ENCODE measurements at places on chromosomes 12 and 14.
A peak's percentile ranks its signal among the peaks of the same experiment; 100 is the strongest.

- H3K36me3 ChIP-seq: no peaks in the 10 kb centered on the region
- H3K27me3 ChIP-seq: no peaks in the 10 kb centered on the region
- peaks cover 78% of the 10 kb centered on the region for H3K4me1 ChIP-seq
- H3K27ac ChIP-seq: no peak overlapping the region
- no peak overlapping the region for H3K4me3 ChIP-seq
These were observed 4.5 kb downstream of the ZBTB1 start for GRCh38 chr14:64509036-64509435.

- no peak overlapping the region for H3K27ac ChIP-seq
- no peaks in the 10 kb centered on the region for H3K4me1 ChIP-seq
- H3K27me3 ChIP-seq: no peaks in the 10 kb centered on the region
- H3K4me3 ChIP-seq: no peak overlapping the region
- H3K36me3 ChIP-seq: no peaks in the 10 kb centered on the region
These were observed 553.6 kb upstream of the ATP2B1 start for GRCh38 chr12:90262251-90262650.

GRCh38 chr12:108079721-108080120 is 49.4 kb upstream of the WSCD2 start:
- H3K36me3 ChIP-seq: no peaks in the 10 kb centered on the region
- no peaks in the 10 kb centered on the region for H3K4me1 ChIP-seq
- H3K4me3 ChIP-seq: no peak overlapping the region
- no peak for DNase-seq

DNA sequence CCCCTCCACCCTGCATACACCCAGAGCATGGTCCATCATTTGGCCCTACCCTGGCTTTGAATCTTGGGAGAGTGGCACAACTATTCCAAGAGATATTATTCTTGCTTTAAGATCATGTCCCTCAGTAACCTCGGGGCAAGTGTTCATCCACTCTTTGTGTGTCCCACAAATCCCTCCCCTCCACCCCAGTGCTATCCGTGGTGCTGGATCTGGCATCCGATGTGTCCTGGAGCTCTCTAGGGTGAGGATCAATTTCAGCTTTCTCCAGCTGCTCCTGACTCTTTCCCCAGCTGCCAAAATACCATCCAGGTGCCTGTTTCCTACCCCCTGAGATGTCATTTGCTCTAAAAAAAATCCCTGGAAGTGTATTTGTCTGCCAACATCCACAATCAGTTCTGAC is 64.8 kb upstream of the CMKLR1 start:
- no peaks in the 10 kb centered on the region for H3K36me3 ChIP-seq
- no peaks in the 10 kb centered on the region for H3K27me3 ChIP-seq
- H3K4me1 ChIP-seq: no peaks in the 10 kb centered on the region
- no peak overlapping the region for H3K27ac ChIP-seq
- DNase-seq: no peak

- no peaks in the 10 kb centered on the region for H3K4me1 ChIP-seq
- no peak overlapping the region for H3K4me3 ChIP-seq
- H3K27me3 ChIP-seq: no peaks in the 10 kb centered on the region
- H3K36me3 ChIP-seq: no peaks in the 10 kb centered on the region
- DNase-seq: no peak
These were observed 558.3 kb downstream of the GALC start for GRCh38 chr14:87434680-87435079.

- no peaks in the 10 kb centered on the region for H3K4me1 ChIP-seq
- no peak overlapping the region for H3K27ac ChIP-seq
- H3K27me3 ChIP-seq: no peaks in the 10 kb centered on the region
- no peaks in the 10 kb centered on the region for H3K36me3 ChIP-seq
These were observed 10.4 kb downstream of the GTSF1 start for GRCh38 chr12:54463034-54463433.

DNA sequence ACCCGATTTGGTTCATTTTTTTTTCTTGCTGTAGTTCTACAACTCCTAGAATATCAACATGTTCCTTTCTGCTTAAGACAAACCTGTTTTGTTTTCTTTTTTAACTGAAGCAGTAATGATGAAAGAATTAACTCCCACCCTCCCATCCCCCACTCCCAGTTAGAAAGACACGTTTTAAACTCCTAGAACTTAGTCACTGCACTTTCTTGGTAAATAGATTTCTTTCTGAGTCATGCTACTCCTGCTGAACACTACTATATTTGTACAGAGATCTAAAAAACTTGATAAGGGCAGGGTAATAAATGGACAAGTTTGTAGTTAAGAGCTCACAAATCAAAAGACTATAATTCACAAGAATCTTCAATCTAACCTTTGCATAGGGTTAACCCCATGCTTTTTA is 118.9 kb upstream of the PTPRB start:
- H3K27ac ChIP-seq: no peak overlapping the region
- no peaks in the 10 kb centered on the region for H3K4me1 ChIP-seq
- no peaks in the 10 kb centered on the region for H3K36me3 ChIP-seq
- no peak for DNase-seq
- H3K27me3 ChIP-seq: no peaks in the 10 kb centered on the region

DNA sequence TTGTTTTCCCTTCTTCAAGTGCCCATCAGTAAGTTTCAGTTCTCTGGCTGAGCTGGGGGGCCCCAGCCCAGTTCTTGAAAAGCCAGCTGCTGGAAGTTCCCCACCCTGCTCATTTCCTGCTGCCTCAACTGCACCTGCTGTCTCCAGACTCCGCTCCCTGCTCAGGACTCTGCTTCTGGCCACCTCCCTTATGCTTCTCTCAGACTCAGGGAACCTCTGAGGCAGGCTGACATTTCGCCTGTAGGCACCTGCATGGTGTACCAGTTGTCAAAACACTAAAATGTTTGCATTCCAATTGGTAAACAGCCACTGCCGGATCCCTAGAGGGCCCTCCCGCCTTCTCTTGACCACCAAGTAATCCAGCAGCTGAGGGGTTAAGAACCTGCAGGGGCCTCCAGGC is 136.5 kb upstream of the VRK1 start:
- no peak overlapping the region for H3K4me3 ChIP-seq
- H3K4me1 ChIP-seq: no peaks in the 10 kb centered on the region
- no peak for DNase-seq

- no peak for DNase-seq
- peak overlapping the region; percentile 68 for H3K27ac ChIP-seq
- no peaks in the 10 kb centered on the region for H3K36me3 ChIP-seq
- peaks cover 36% of the 10 kb centered on the region for H3K4me1 ChIP-seq
- H3K4me3 ChIP-seq: peak overlapping the region; percentile 68
These were observed 18.9 kb upstream of the ANKRD33 start for GRCh38 chr12:51868821-51869495.

DNA sequence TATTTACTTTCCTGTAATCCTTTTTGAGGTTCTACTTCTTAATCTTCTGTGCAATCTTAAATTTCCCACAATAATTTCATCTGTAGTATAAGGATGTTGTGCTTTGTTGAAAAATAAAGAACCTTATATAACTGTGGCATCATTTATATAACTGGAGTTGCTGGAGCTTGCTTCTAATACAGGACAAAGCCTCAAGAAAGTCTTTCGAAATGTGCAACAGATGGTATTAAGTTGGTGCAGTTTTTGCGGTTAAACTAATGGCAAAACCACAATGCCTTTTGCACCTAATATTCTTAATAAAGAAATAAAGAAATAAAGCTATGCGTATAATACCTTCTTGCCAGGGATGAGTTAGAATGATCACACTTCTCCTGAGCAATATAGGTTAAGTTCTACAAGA is 180.0 kb downstream of the KITLG start:
- no peaks in the 10 kb centered on the region for H3K36me3 ChIP-seq
- no peak overlapping the region for H3K4me3 ChIP-seq
- no peak overlapping the region for H3K27ac ChIP-seq
- H3K27me3 ChIP-seq: no peaks in the 10 kb centered on the region

DNA sequence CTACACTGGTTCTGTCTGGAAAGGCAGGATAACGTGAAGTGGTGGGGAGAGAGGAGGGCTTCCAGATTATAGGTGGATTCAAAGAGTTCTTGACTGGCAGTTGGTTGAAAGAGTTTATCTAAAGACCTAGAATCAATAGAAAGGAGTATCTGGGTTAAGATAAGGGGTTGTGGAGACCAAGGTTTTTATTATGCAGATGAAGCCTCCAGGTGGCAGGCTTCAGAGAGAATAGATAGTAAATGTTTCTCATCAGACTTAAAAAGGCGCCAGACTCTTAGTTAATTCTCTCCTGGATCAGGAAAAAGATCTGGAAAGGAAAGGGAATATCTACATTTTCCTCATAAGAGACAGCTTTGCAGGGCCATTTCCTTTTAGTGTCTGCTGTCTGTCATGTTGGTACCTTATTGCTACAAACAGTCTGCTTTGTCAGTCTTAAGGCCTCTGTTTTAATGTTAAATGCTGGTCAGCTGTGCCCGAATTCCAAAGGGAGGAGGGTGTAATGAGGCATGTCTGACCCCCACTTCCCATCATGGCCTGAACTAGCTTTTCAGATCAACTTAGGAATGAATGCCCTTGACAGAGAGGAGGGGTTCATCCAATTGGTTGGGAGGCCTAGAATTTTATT is 401.3 kb downstream of the FUT8 start:
- no peaks in the 10 kb centered on the region for H3K36me3 ChIP-seq
- no peaks in the 10 kb centered on the region for H3K27me3 ChIP-seq
- DNase-seq: no peak
- no peak overlapping the region for H3K27ac ChIP-seq
- H3K4me3 ChIP-seq: no peak overlapping the region
- H3K4me1 ChIP-seq: no peaks in the 10 kb centered on the region

DNA sequence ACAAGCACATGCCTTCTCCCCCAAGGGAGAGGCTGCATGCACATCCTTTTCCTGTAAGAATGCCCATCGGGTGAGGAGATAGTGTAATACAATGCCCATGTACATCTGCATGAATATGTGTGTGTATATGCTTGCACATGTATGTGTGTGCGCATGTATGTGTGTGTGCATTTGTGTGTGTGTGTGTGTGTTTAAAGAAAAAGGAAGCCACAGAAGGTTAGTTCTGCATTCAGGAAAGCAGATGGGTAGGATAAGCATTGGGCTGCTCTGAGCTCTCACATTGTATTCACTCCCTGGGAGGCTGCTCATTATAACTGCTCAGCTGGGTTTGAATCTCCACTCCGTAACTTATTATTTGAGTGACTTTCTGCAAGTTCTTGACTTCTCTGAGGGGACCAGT is 74.3 kb downstream of the GALNT8 start:
- H3K4me3 ChIP-seq: no peak overlapping the region
- no peak for DNase-seq
- H3K27ac ChIP-seq: no peak overlapping the region
- no peaks in the 10 kb centered on the region for H3K36me3 ChIP-seq
- H3K4me1 ChIP-seq: no peaks in the 10 kb centered on the region
- H3K27me3 ChIP-seq: no peaks in the 10 kb centered on the region

DNA sequence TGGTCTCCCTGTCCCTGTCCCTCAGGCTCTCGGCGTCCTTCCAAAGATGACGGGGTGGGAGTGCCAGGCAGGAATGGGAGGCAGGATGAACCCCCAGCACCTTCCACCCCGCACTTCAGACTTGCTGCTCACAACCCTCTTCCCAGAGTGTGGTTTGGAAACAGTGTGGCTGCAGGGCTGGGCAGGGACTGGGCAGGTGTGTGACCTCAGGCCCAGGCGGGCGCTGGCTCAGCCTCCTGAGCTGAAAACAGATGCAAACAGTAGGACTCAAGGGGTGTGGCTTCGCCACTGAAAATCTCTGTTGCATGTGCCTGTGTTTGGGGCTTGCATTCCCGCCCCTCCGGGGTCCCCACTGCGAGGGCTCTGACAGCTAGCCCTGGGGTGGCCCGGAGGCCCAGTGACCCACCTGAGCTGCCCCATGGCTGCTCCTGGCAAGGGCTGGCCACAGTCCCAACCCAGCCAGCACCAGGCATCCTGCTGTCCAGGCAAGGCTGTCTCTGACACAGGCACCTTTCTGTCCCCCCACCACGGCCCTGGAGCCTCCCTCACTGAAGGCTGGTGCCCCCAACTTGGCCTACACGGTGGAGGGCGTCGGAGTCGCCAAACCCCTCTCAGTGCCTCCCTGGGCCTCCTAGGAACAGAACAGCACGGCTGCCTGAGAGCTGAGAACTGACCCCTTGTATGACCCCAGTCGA is 46.1 kb downstream of the BEGAIN start:
- peaks cover 3% of the 10 kb centered on the region for H3K4me1 ChIP-seq
- no peak for DNase-seq
- no peak overlapping the region for H3K27ac ChIP-seq
- no peaks in the 10 kb centered on the region for H3K27me3 ChIP-seq
- H3K4me3 ChIP-seq: no peak overlapping the region

GRCh38 chr12:120229071-120229486 is 28.2 kb upstream of the RPLP0 start:
- H3K36me3 ChIP-seq: no peaks in the 10 kb centered on the region
- no peak for DNase-seq
- H3K27ac ChIP-seq: peak overlapping the region; percentile 85

- H3K27me3 ChIP-seq: no peaks in the 10 kb centered on the region
- DNase-seq: no peak
- H3K27ac ChIP-seq: peak overlapping the region; percentile 40
These were observed 319 bp downstream of the GALNT6 start for GRCh38 chr12:51390891-51391282.

GRCh38 chr12:5000204-5000603 is 43.5 kb upstream of the KCNA5 start:
- no peak overlapping the region for H3K4me3 ChIP-seq
- DNase-seq: no peak

GRCh38 chr14:33993246-33993645 is 42.4 kb upstream of the EGLN3 start:
- H3K36me3 ChIP-seq: no peaks in the 10 kb centered on the region
- no peak overlapping the region for H3K27ac ChIP-seq
- no peak for DNase-seq
- no peaks in the 10 kb centered on the region for H3K27me3 ChIP-seq
- no peak overlapping the region for H3K4me3 ChIP-seq

DNA sequence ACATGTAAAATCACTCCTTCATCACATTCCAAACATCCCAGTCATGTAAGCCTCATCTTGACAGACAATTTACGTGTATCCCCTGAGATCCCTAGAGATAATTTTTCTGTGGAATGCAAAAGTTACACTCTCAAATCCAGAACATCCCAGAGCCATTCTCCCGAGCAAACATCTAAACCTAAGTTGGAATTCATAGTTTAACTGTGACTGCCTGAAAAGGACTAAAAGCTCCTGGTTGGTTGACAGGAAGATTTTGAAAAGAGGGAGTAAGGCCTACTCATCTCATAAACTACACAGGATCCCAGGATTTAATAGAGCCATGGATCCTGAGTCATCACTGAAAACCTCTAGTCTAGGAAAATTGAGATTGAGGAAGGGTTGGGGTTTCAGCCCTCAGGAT is 123.6 kb downstream of the SCN8A start:
- H3K27ac ChIP-seq: no peak overlapping the region
- DNase-seq: no peak
- no peaks in the 10 kb centered on the region for H3K4me1 ChIP-seq
- no peaks in the 10 kb centered on the region for H3K27me3 ChIP-seq
- H3K4me3 ChIP-seq: no peak overlapping the region

GRCh38 chr12:50518090-50518489 is 13.3 kb downstream of the DIP2B start:
- H3K4me1 ChIP-seq: peaks cover 44% of the 10 kb centered on the region
- H3K36me3 ChIP-seq: no peaks in the 10 kb centered on the region
- no peak overlapping the region for H3K4me3 ChIP-seq
- no peaks in the 10 kb centered on the region for H3K27me3 ChIP-seq
- no peak overlapping the region for H3K27ac ChIP-seq

DNA sequence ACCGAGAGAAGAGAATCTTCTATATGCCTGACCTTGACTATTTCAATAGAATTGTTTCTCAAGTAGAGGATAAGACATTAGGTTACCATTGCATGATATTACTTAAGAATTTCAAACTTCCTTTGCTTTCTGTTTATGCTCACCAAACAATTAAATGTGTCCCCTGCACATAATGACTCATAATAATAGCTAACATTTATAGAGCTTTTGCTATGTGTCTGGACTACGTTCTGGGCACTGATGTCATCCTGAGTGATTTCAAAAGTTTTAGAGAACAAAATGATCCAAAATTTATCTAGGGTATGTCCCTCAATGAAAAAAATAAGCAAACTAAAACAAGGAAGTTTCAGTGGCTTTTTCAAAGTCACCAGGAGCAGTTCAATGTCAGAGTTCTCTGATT is 38.8 kb downstream of the SLC15A5 start:
- H3K27ac ChIP-seq: no peak overlapping the region
- no peaks in the 10 kb centered on the region for H3K36me3 ChIP-seq
- no peak overlapping the region for H3K4me3 ChIP-seq
- no peaks in the 10 kb centered on the region for H3K27me3 ChIP-seq
